WTC11 (cell line): ENCODE measurements at places on chromosomes 1 and 21. TPM values are rescaled to one million over a fixed set of nuclear protein-coding genes. Genes with fewer than 3 reads are reported as not detected.

The NBPF8 gene
- 1.2 to 1.6 TPM (median 1.4 TPM) in 3 replicates for total RNA-seq

The CD244 gene
- total RNA-seq, result not detected in 3 replicates

The UAP1 gene
- 31.1 to 31.7 TPM (median 31.6 TPM) in 3 replicates for total RNA-seq

The THEMIS2 gene
- total RNA-seq, result 12.7 to 13.0 TPM (median 12.9 TPM) in 3 replicates

The PLA2G4A gene
- total RNA-seq, result 1.3 to 1.5 TPM (median 1.4 TPM) in 3 replicates

The CR1 gene
- total RNA-seq, result 0.13 to 0.34 TPM (median 0.30 TPM) in 3 replicates

The ASCL5 gene
- 0.18 to 0.53 TPM (median 0.31 TPM) in 3 replicates for total RNA-seq

The LACTBL1 gene
- total RNA-seq, result not detected in 3 replicates

The KAZN gene
- total RNA-seq, result 13.7 to 19.9 TPM (median 16.2 TPM) in 3 replicates

The ZNF695 gene
- total RNA-seq, result 29.4 to 32.6 TPM (median 29.4 TPM) in 3 replicates

The ADAM30 gene
- not detected in 3 replicates for total RNA-seq

The FALEC gene
- total RNA-seq, result 0.71 to 1.2 TPM (median 1.0 TPM) in 3 replicates

The BRDT gene
- total RNA-seq, result 0.13 to 0.21 TPM (median 0.18 TPM) in 3 replicates
